Chondrocyte (in vitro differentiated cells): ENCODE measurements at places on chromosomes 5 and 9. TPM values are rescaled to one million over a fixed set of nuclear protein-coding genes. Genes with fewer than 3 reads are reported as not detected.

GMCL2 gene
- total RNA-seq: not detected in 3 replicates

GFRA3 gene
- total RNA-seq: 0.12 to 0.23 TPM in 2 of 3 replicates, not detected in the other

PCDHB5 gene
- 6.6 to 11.4 TPM (median 10.2 TPM) in 3 replicates for total RNA-seq

PCDHA9 gene
- total RNA-seq: 1.2 to 2.0 TPM (median 1.3 TPM) in 3 replicates

EQTN gene
- total RNA-seq: not detected in 3 replicates

DAB2IP gene
- 36.6 to 66.7 TPM (median 58.5 TPM) in 3 replicates for total RNA-seq

IGIP gene
- total RNA-seq: 5.9 to 7.5 TPM (median 6.9 TPM) in 3 replicates

TRAF1 gene
- total RNA-seq: 10.0 to 11.3 TPM (median 10.8 TPM) in 3 replicates

- H3K4me1 ChIP-seq: peaks cover 24% of the 10 kb centered on the region
- no peak overlapping the region for H3K4me3 ChIP-seq
- no peak for DNase-seq
- peak overlapping the region; percentile 41 for H3K27ac ChIP-seq
- H3K27me3 ChIP-seq: no peaks in the 10 kb centered on the region
Measured at GRCh38 chr9:128568470-128569078, 16.2 kb downstream of the SPTAN1 start.

GRCh38 chr9:129768486-129768885 is 15.6 kb upstream of the PTGES start:
- DNase-seq: no peak
- H3K36me3 ChIP-seq: no peaks in the 10 kb centered on the region
- no peaks in the 10 kb centered on the region for H3K27me3 ChIP-seq
- no peaks in the 10 kb centered on the region for H3K4me1 ChIP-seq

- H3K36me3 ChIP-seq: no peaks in the 10 kb centered on the region
- no peak overlapping the region for H3K4me3 ChIP-seq
- peaks cover 20% of the 10 kb centered on the region for H3K4me1 ChIP-seq
Measured at GRCh38 chr5:128673411-128673957, 135.4 kb upstream of the FBN2 start.

DNA sequence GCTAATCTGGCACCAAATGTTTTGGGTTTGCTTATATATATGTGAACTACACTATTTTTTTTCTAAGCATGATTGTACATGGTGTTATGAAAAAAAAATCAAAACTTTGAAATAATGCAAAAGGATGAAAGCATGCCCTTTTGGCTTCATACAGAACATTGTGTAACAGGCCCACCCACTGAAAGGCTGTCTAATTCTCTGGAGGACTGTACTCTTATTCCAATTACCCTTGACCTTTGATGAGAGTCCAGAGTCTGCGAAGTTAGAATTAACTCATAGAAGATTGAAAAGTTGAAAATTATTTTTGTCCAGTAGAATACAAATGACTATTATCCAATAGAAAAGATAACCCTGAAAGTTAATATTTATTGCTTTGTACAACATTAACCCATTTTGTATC is 117.4 kb downstream of the ADAMTS12 start:
- peaks cover 4% of the 10 kb centered on the region for H3K36me3 ChIP-seq
- peaks cover 66% of the 10 kb centered on the region for H3K4me1 ChIP-seq
- H3K4me3 ChIP-seq: no peak overlapping the region
- H3K27ac ChIP-seq: no peak overlapping the region
- H3K27me3 ChIP-seq: no peaks in the 10 kb centered on the region
- DNase-seq: no peak

DNA sequence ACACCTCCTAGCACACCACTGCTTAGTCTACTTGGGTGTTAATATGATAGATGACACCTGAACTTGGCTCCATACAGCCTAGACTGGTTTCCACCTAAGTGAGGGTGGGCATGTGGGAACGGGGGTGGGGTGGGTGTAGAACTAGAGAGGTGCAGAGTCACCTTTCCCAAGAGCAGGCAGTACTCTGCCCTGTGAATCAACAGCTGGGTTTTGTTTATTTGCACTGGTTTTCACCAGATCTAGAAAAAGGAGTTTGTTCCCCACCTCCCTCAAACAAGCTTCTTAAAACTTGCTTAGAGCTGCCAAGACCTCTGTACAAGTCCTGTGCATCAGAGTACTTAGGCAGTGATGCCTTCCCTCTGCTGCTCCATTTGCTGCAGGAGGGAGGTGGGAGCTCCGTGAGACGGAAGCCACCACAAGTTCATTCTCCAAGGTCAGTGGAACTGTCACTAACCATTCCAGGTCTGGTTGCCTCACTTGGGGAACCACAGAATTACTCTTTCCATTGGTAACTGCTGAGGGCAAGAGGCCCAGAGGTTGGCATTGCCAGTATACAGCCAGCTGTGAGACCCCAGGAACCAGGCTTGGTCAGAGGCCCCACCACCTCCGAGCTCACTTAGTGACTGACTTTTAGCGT is 163.5 kb downstream of the NR3C1 start:
- no peak for DNase-seq
- no peak overlapping the region for H3K27ac ChIP-seq
- no peaks in the 10 kb centered on the region for H3K36me3 ChIP-seq
- H3K4me1 ChIP-seq: peaks cover 41% of the 10 kb centered on the region

DNA sequence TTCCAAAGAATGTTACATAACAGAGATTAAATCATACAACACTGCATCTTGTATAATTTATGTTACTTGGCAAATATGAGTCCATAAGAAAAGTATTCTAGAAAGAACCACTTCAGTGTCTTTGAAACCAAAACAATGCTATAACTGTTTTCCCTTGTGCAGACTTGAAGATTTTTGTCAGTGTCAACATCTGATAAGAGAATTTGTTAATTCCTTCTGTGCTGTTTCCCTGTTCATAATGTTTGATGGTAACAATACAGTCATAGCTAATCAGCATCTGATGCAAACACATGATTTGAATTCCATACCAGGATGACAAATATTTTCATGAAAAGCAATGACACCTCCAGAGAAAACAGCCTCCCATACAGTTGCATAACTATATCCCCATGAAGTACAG is 306.8 kb downstream of the SEMA5A start:
- H3K27me3 ChIP-seq: no peaks in the 10 kb centered on the region
- DNase-seq: no peak
- H3K4me3 ChIP-seq: no peak overlapping the region
- peaks cover 29% of the 10 kb centered on the region for H3K4me1 ChIP-seq
